Immature natural killer cell (primary cell): ENCODE measurements at places on chromosomes 7 and 10. TPM values are rescaled to one million over a fixed set of nuclear protein-coding genes. Genes with fewer than 3 reads are reported as not detected.

Gene SLK
- polyA plus RNA-seq = 8.6 TPM

Gene KCNMA1
- polyA plus RNA-seq = not detected

Gene IGF2BP3
- 0.76 TPM for polyA plus RNA-seq

Gene TAS2R5
- not detected for polyA plus RNA-seq

Gene GIMAP1
- 71.4 TPM for polyA plus RNA-seq
